Right cardiac atrium (tissue), 5 donors: ENCODE measurements at places on chromosomes 11 and 22. TPM values are rescaled to one million over a fixed set of nuclear protein-coding genes. Genes with fewer than 3 reads are reported as not detected.

GRCh38 chr11:30938810-30939209 is 352.7 kb upstream of the MPPED2 start:
- DNase-seq = no peak

DNA sequence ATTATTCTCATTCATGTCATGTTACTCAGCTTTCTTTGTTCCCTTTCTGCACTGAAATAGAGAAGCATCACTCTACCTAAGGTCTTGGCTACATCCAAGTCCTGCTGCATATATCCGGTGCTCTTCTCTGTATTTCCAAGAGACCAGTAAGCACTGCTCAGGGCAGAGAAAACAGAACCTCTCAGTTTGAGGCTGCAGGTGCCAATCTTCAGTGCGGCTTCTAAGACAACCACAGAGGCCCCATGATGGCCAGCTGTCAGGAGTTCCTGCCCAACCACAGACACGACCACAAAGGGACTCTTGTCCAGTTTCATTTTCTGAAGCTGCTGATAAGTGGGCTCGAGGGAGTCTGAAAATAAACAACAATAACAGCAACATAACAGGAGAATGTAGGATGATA is 378.4 kb upstream of the PITPNB start:
- DNase-seq = no peak

The RTL10 gene
- total RNA-seq = 6.8 TPM

The NLRP10 gene
- not detected for total RNA-seq

The IGLL1 gene
- not detected for total RNA-seq

The BAIAP2L2 gene
- 0.53 TPM for total RNA-seq
